Small intestine (tissue), 16 donors: ENCODE measurements at places on chromosomes 11 and 22.

DNA sequence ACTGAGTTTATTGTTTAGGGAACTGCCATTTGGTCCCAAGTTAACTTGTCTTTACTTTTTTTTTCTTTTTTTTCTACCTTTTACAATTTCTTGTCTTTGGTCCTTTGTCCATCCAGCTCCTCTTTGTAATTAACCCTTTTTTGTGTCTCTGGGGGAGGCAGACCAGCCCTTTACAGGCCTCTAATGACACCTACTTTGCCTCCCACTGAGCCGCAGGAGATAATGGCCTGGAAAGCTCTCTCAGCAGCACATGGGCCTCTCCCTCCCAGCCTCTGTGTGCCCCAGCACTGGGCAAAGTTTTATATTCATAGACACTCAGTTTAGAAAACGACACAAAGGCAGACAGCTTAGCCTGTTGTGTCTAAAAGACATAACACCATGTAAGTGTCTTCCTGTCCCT lies 480.4 kb downstream of the SOX6 start:
- no peak for DNase-seq

- no peak for DNase-seq
These were observed 368.5 kb downstream of the INSC start for GRCh38 chr11:15483205-15483604.

DNA sequence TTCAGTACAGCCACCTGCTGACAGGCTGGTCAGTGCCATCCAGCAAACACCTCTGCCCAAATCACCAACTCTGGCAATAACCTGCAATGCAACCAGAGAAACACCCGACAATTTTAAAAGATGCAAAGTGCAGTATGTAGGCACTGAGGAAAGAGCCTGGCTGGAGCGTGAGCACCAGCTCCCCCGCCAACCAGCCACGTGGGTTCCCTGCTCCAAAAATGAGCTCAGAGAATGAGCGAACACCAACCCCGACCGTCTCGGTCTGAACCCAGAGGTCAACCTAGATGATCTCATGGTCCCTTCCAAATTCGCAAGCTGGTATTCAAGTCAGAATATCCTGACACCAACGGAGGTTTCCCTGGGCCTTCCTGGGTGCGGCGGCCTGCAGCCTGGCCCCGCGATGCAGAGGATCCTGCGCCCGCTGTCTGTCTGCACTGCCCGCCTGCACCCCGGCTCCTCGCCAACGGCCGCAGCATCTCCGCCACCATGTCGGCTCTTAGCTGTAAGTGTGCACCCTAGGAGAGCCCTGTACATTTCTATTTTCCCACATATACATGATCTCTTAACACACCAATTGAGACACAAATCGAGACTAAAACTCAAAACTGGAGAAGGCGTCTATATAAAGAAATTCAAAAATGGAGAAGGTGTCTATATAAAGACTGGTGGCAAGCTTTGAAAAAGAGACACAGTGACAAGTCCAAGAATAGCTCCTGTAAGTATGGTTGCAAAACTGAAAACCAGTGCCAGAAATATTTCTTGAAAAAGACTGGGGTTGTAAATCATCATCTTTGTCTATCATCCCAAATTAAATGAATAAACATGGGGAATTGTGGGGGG lies 22.8 kb downstream of the TMEM184B start:
- DNase-seq: no peak

GRCh38 chr11:43925932-43926505 lies 16.4 kb upstream of the C11orf96 start:
- DNase-seq: no peak

DNA sequence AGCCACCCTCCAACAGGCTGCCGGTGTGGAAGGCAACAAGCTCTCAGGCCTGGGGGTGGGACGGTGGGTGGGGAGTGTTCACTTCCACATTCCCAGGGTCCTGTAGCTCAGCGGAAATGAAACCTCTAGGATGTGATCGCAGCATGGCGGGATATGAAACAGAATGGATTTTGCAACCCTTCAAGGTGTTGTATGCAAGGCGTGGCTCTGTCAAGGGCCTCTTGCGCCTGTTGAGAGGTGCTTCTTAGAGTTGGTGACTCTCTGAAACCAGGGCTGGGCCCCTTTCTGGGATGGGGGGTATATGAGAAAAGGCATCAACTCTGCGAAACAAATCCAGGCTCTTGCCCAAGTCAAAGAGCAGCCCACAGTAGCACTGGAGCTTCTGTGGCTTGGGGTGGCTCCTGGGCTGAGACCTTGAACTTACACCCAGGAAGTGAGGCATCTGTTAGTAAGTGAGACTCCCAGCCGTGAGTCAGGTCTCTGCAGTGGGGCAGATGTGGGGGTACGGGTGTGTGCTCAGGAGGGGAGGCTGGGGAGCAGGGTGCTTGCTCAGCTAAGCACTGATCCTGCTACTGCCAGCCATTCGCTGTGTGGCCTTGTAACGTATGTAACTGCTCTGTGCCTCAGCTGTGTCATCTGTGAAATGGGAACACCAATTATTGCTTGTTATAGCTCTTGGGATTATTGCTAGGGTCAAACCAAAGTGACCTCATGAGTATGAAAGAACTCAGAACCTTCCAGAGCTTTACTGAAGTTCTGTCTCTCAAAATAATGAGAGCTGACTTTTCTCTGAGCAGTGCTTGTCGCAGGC lies 28.3 kb downstream of the NECTIN1 start:
- DNase-seq: peak; percentile 61

- no peak for DNase-seq
These were observed 356.3 kb upstream of the NARS2 start for GRCh38 chr11:78930810-78931523.

DNA sequence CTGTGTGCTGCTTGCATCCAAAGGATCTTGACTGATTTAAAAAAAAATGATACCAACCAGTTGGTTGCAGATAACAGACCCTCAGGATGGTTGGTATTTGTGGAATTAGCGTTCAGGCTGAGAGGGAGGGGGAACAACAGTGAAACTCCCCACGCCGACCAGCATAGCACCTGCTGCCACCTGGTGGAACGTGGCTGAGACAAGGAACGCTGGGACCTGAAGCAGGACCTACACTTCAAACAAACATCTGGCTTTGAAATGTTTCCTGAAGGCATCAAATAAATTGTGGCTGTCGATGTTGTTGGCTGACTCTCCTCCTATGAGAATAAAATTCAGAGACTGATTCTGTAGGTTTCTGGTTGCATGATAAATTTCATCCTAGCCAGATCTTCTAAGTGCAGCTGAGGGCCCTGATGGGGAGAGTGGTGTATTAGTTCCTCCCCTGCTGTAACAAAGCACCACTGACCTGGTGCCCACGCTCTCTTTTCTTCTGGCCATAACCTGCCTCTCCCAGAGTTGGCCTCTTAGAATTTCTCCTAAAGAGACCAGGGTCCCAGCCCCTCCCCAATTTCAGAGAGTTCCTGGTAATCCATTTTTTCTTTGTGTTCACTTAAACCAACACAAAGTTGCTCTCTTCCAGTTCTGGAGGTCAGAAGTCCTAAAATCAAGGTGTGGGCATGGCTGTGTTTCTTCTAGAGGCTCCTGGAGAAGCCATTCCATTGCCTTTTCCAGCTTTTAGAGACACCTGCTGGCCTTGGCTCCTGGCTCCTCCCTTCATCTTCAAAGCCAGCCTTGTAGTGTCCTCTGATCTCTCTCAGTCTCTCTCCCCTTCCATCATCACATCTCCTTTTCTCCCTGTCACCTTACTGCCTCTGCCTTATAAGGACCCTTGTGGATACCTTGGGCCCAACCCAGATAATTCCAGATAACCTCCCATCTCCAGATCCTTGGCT lies 17.3 kb downstream of the APOL2 start:
- peak; percentile 52 for DNase-seq

- DNase-seq: peak; percentile 59
These were observed 3.0 kb downstream of the CTNND1 start for GRCh38 chr11:57764566-57764965.

DNA sequence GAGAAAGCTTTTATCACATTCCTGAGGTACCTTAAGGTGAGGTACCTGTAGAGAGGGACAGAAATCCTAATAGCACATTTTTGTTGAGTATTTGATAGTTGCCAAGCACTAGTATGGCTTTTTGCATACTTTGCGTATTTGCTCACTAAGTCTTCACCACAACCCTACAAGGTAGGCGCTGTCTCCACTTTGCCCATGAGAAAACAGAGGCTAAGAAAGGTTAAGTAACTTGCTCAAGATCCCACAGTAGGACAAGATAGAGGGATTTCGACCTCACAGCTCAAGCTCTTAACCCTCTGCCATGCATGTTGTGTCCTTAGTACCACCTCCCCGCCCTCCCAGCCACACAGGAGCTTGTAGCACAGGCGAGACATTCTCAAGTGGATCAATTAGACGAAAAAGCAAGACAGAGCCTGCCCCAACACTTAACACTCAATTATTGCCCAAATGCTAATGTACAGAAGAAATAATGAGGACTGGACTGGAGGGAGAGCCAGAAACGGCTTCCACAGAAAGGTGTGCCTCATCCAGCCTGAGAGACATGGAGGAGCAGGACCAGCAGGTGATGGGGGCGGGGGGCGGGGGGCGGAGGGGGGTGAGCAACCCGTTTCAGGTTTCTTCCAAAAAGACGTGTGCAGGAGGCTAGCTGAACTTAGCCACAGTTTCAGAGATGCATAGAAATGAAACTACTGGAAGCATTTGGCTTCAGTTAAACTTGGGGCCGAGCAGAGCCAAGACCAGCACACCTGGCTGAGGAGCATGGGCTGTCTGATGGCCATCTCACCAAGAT lies 26.7 kb upstream of the CD44 start:
- no peak for DNase-seq

DNA sequence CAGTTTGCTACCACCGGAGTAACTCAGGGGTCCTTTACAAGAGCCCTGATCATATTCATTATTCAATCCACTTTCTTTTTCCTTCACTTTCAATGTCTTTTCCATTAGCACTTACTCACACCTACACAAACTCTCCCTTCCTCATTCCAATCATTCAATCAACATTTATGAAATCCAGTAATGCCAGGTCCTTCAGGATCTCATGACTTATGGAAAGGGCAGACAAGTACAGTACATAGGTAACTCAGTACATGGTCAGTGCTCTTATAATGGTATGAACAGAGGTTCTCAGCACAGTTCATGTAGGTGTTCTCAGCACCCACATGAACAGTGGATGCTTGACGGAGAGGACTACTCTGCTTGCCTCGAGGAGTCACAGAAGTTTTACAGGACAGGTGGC lies 106.6 kb downstream of the USP35 start:
- no peak for DNase-seq
